OCI-LY7 (cell line): ENCODE measurements at places on chromosomes 2 and 18.

DNA sequence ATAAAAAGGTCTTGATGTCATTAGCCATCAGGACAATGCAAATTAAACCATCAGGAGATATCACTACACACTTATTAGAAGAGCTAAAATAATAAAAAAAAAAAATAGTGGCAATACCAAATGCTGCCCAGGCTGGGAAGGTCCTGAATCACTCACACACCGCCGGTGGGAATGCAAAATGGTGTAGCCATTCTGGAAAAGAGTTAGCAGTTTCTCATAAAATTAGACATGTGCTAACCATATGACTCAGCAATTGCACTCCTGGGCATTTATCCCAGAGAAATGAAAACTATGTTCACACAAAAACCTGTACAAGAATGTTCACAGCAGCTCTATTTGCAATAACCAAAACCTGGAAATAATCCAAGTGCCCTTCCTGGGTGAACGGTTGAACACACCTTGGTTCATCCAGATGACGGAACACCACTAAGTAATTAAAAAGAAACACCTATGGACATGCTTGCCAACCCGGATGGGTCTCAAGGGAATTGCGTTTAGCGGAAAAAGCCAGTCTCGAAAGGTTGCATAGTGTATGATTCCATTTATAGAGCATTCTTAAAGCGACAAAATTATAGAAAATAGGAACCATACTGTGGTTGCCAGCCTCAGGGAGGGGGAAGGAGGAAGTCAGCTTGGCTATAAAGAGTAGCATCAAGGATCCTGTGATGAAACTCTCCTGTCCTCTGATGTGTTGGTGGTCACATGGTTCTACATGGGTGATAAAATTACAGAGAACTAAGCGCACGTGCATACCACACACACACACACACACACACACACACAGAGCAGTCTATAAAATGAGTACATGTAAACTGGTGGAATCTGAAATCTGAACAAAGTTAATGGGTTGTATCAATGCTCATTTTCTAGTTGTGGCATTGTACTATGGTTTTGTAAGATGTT, 4.6 kb downstream of the MBP start:
- peak; percentile 66 for DNase-seq

- no peak for DNase-seq
Observed at GRCh38 chr2:237353215-237353614, 60.7 kb downstream of the COL6A3 start.

DNA sequence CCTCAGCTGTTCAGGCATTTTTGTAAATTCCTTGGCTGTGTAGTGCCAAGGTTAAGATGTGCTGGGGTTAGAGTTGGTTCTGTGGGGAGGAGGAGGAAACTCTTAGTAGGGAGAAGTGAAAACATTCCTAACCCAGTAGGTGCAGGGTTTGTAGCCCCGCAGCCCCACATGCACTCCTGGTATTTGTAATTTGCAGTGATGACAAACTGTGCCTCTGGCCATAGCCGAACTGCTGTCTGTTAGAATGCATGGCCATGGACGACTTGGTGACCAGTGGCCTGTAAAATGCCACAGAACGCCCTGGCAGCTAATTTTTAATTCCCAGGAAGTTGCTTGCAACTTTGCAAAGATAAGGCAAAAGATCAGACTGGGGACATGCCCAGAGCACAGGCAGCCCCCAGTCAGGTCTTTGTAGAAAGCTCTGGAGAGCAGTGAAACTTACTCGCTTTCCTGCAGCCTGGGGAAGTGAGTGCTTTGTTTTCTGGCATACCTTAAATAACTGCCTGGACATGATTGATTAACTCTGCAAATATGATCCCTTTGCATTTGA, 38.4 kb downstream of the LYPD6B start:
- DNase-seq = no peak

- no peak for DNase-seq
Observed at GRCh38 chr2:885230-886071, 65.2 kb upstream of the SNTG2 start.

DNA sequence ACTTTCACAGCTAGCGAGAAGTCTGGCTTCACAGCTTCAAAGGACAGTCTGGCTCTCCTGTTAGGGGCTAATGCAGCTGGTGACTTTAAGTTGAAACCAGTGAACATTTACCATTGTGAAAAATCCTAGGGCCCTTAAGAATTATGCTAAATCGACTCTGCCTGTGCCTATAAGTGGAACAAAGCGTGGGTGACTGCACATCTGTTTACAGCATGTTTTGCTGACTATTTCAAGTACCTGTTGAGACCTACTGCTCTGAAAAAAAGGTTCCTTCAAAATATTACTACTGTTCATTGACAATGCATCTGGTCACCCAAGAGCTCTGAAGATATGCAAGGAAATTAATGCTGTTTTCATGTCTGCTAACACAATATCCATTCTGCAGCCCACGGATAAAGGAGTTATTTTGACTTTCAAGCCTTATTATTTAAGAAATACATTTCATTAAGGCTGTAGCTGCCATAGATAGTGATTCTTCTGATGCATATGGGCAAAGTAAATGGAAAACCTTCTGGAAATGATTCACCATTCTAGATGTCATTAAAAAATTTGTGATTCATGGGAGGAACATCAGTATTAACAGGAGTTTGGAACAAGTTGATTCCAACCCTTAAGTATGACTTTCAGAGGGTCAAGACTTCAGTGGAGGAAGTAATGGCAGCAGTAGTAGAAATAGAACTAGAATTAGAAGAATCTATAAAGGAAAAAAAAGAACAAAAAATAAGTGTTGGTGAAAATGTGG, 48.9 kb downstream of the POLR1A start:
- no peak for DNase-seq

DNA sequence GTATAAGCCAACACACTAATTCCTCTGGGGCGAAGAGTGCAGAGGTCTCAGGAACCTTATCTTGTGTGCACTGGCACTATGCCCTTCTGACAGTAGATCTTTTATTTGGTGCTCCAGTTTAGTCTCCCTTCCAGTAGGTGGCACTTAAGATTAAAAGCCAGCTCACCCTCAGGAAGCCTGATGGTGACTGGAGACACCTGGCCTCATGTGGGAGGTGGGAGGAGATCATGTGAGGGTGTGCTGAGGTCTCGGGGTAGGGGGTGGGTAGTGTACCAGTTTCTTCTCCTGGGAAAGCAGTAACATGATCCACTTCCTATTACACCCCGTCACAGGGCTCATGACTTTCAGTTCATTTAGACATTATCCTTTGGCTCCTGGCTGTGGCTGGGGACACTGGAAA, 654.9 kb downstream of the ADCYAP1 start:
- DNase-seq = no peak

- DNase-seq = no peak
Observed at GRCh38 chr2:74704216-74704615, 50.2 kb downstream of the SEMA4F start.

DNA sequence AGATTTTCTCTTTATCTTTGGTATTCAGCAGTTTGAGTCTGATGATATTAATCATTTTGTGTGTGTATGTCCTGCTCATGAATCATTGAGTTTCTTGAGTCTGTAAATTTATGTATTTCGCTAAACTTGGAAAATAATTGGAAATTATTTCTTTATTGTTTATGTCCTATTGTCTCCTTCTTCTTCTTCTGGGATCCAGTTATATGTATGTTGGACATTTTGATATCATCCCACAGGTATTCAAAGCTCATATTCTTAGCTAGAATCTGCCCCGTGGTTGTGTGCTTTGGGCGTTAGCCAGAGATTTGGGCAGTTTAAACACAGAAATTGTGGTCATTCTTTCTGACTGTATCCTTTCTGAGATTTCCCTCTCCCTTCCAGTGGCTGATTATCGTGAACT, 243.0 kb upstream of the SPRED2 start:
- DNase-seq = no peak

- peak; percentile 94 for DNase-seq
Observed at GRCh38 chr2:84939426-84940087, 31.4 kb upstream of the KCMF1 start.

- DNase-seq = no peak
Observed at GRCh38 chr18:35577045-35577848, 4.3 kb upstream of the GALNT1 start.

DNA sequence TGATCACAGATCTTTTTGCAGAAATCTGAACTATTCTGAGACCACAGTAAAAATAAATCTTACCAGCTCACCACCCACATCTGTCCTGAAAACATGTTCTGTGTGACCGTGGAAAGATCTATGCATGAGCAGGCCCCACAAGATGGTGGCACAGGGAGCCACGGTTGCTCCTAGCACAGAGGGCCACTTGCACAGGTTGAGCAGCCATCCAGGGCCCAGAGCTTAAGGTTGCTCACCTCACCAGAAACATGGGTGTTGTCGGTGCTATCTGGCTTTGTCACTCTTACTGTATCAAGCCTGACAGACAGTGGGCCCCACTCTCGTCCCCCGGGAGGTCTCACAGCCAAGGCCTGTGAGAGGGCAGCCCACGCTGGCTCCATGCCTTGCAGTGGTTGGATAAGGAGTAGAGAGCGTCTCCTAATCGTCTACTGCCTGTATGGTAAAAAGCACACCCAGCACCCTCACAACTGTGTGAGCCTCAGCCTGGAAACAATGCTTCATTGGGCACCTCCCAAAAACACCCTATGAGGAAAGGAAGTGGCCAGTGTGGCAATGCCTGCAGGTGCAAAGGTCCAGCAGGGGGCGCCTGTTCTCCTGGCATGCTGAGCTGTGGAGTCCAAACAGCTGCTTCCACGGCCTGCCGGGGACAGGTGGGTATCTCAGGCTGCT, 19.6 kb downstream of the TUBB6 start:
- peak; percentile 73 for DNase-seq
